CD8-positive, alpha-beta T cell (primary cell): ENCODE measurements at places on chromosomes 6 and 20.

DNA sequence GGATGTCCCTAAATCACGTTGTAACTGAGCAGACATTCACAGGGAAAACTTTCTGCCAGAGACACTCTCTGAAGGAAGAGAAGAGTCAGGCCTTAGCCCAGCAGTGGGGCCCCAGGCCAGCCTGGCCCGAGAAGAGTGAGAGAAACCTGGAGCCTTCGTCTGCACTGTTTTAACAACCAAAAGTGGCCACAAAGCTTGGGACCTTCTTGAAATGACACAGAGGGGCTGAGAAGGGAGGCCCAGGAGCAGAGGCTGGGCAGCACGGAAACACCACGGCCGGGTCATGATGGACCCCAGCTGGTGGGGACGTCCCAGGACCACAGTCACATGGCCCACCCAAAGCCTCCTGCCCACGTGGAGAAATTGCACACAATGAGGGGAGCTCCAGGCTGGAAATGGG is 126.8 kb upstream of the THBS2 start:
- no peak for DNase-seq

- DNase-seq: no peak
These were observed 119.2 kb downstream of the ANKRD60 start for GRCh38 chr20:58109126-58109880.

DNA sequence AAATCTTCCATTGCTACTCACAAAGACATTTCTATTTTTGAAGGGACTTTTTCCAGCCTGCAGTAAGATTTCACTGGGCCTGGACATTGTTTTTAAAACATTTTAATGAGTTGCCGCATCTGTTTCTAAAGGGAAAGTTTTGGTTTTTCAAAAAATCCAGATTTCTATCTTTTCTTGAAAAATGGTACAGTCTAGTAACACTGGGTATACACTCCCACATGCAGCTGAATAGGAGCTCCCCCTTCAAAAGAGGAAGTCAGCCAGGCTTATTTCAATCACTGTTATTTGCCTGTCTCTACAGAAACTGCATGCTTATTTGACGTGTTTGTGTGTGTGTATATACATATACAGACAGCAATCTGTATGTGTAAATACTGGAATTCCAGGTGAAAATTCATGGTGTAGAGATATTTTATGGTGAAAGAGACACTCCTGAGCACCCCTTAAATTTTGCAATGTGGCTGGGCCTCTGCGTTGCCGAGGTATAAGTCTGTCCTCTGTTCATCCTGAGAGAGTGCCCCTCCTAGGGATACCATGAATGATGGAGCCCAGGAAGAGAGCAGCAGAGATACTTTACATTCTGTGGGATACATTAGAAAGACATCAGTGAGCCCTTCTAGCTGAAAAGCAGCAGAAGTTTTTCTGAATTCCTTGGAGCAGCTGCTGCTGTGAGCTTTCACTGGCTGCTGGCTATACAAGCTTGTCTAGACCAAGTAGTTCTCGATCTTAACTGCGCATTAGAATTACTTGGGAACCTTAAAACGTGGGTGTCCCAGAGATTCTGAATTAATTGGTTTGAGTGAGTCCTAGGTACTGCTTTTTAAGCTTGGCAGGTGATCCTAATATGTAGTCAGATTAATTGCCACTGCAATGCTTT is 12.0 kb upstream of the ABRACL start:
- no peak for DNase-seq

DNA sequence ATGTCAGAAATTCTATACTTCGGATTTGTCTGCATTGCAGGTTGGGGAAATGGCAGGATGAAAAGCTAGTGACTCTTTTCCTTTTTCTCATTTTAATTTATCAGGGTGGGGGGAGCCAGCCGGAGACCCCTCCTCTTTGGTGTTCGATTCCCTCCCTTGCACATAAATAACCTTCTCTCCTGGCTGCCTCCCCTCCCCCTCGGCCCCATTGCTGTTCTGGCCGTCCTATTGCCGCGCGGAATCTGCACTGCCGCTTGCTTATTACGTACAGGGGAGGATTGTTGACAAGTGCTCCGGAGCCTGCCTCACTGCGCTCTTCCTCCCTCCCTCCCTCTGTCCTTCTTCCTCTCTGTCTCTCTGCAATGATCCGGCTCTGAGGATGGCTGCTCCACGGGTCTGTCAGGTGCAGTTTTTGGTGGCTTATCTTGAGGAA is 154.7 kb downstream of the JARID2 start:
- DNase-seq: no peak

DNA sequence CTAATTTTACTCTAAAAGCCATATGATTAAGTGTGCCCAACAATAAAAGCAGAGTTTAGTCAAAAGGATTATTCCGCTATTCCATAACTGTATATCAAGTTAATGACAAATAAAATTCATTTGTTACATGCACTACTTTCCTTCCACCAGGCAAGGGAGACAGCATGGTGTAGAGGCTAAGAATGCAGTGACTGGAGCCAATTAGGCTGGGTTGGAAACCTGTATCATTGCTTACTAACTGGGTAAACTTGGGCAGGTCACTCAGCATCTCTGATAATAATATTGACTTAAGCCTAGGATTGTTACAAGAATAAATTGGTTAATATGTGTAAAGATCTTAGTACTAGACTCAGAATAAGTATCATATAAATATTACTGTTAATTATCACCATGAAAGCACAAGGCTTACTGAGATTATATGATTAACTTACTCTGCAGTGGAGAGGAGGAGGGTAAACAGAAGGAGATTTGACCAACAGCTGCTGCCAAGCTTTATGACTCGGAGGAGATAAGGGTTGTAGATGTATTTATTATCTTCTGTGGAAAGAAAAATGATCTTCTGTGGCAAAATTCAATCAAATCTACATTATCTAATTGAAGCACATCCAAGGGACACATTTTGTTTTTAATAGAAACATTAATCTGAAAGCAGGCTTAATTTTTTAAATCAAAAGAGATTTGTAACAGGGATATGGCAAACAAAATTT is 1459.9 kb downstream of the GRIK2 start:
- no peak for DNase-seq

DNA sequence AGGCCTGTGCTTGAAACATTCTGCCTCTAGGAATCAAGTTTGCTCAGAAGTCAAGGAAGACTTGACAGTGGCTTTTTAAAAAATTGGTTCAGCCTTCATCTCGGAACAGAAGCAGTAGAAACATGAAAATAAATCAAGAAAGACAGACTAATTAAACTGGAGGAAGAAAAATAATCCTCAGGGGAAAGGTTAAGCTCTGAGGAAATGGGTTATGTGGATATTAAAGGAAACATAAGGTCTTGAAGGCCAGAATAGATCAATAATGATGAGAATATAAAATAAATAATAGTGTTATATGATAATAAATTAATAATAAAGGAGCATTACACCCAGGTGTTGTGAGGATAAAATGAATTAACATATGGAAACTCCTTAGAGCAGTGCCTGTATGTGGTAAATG is 121.7 kb downstream of the GPR63 start:
- no peak for DNase-seq

- no peak for DNase-seq
These were observed 1060.3 kb downstream of the KIF16B start for GRCh38 chr20:15512916-15513315.
